ENCODE measurements at places on chromosomes 13 and 19.

DNA sequence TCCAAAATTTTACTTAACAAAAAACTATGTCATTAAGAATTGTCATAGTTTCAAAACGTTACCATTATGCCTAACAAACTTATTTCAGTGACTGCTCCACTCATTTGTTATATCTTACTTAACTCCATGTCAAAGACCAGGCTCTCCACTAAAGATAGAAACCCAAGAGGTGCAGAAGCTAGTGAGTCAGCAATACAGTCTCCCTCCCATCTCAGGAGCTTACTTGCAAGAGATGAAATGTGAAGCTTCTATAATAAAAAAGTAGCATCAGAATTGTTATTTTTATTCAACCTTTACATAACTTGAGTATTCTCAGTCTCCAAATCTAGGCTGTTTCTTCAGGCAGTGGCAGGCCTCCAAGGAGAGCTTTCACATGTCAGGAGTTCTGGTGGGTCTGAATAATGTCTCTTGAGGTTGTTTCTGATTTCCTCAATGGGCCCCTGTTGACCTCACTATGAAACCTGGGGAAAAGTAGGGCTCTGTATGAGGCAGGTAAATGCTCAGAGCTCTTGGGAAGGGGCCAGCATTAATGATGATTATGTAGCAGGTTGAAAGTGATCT lies 242.0 kb downstream of the NDFIP2 start:
- DNase-seq: no peak

DNA sequence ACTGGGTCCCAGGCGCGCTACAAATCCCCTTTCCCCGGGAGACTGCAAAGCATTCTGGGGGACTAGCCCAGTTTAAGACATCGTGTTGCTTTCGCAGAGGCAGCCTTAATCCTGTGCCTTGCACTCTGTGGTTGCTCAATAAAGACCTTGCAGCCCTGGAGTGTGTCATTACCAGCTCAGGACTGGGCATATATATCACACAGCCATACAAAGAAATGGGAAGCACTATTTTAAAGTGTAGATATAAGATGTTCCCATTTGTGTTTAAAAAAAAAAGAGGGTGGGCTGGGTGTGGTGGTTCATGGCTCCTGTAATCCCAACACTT lies 11.1 kb downstream of the NAPA start:
- DNase-seq: no peak

GRCh38 chr13:114112826-114113322 lies 19.5 kb downstream of the RASA3 start:
- no peak for DNase-seq

DNA sequence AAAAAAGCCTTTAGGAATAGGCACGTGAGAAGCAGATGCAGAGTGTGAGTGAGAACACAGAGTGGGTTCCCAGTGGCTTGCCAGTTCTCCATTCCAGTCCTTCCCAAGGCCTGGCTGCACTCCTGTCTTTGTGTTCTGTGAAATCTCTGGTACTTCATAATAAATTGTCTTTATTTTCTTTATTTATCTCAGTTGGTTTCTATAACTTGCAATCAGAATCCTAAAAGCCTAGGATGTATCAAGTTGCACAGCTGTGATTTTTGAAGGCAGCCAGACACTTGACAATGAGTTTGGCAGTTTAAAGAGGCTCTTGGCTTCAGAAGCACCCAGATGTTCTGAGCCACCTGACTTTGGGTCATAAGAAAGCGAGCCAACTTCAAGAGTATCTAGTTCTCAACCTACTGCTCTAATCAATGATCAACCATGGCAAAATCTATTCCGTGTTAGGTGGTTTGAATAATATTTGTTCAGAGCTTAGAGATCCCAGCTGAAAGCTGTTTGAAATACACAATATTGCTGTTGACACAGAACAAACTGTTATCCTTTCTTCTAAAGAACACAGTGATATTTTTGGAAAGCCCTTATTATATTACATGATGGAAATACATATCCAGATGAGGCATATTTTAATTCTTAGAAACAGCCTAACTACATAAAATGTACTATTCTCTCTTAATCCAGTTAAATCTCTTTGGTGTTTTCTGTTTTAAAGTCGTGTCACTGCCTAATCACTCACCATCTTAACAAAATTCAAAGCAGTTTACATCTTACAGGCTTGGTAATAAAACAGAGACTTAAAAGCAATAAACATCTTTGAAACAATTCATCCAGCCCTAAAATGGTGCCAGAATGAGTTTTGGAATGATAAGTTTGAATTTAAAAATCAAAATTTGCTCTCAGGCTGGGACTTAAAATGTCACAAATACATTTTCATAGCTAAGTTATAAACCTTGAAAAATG lies 483.0 kb upstream of the NBEA start:
- no peak for DNase-seq

GRCh38 chr19:18800079-18800478 lies 9.0 kb upstream of the COMP start:
- no peak for DNase-seq

DNA sequence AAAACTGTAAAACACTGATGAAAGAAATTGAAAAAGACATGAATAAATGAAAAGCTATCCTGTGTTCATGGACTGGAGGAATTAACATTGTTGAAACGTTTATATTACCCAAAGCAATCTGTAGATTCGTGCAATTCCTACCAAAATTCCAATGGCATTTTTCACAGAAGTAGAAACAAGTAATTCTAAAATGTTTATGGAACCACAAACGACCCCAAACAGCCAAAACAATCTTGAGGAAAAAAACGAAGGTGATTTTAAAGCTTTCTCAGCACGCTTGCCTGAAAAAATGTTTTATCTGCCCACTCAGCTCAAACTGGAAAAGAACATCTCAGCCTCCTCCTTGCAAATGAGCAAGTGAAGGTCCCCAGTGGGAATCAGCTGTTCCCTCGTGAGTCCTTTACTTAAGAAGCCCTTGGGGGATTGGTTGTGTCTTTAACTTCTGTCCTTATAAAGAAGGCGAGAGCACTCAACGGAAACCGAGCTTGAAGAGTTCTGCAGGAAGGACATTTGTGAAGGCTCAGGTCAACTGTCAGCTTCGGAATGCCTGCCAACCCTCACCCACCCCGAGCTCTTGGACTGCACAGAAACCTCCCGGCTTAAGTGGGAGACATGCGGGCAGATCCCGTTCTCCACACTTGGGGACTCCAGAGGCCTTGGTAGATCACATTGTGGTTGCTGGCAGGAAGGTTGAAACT lies 256.0 kb upstream of the IRS2 start:
- DNase-seq: no peak

- DNase-seq: no peak
Observed at GRCh38 chr19:54883228-54883627, 9.2 kb downstream of the FCAR start.

DNA sequence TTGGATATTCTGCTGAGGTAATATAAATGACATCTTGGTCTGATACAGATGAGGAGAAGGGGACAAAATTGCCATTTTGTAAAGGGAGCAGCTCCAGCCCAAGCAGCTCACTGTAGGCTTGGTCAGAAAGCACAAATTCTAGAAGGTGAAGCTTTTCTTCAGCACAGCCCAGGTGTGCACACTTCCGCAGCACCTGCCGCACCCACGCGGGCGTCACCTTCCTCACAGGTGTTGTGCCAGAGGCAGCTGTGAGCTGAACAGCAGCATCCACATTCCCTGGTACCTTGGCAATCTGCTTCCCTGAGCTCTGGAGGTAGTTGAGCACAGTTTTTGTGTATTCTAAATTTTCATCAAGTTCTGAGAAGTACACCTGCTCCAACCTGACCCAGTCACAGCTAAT lies 79.0 kb downstream of the SACS start:
- DNase-seq: no peak

DNA sequence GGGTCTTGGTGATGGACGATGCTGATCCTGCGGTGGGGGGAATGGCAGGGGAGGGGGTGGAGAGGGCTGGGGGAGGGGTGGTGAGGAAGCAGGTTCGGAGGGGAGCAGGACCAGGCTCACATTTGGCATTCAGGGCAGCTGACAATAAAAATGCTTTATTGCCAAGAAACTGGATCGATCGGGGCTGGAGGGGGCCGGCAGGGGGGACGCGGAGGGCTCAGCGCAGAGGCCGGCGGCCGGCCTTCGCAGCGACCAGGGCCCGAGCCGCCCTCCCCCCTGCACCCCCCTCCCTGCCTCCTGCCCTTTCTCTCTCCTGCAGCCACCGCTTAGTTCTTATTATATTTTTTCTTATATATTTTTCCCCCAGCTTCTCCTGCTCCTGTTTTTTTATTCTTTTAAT lies 18.1 kb upstream of the POU2F2 start:
- DNase-seq: no peak

DNA sequence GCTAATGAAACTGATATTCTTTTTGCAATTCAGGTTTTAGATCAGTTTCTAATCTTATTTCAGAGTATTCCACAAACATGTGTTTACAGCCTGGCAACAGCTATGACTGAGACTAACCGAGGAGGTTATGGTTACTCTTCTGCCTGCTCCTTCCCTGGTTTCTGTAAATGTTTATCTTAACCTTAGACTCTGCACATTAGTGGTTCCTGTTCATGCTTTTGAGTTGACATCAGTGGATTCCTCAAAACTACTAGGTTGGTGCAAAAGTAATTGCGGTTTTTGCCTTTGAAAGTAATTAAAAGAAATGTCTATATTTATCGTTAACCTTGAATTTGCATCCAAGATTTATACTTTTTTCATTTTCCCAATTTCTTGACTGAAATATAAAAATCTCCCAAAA lies 237.0 kb upstream of the TSHZ3 start:
- no peak for DNase-seq

DNA sequence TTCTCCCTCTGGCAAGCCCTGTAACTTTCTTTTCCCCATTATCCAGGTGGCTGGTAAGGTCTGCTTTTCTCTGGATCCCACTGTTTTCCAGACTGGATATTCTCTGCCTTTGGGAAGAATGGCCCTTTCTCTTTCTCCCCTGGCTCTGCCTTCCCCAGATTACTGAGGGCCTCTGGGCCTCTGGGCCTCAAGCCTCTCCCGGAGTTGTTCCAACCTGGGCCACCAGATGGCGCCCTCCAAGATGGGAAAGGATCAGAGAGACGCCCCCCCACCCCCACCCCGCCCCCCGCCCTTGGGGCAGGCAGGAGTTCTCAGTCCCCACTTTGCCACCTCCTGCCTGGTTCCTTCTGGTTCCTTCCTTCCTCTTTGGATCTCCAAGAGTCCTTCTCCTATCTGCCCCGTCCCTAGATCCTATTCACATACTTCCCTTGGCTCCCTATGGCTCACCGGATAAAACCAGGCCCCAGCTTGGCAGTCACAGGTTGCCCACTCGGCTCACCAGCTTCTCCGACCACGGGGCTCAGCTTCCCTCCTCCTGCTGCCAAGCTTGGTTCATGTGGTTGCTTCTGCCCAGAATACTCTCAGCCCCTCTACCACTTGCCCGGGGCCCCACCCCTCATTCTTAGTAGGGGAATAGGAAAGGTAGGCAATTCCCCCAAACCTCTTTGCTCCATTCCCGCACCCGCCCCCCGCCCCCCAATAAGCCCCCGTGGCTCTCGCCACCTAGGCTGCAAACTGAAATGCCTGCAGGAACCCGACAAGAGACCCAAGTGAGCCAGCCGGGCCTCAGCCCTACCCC lies 13.1 kb downstream of the EPS8L1 start:
- DNase-seq: peak; percentile 77

DNA sequence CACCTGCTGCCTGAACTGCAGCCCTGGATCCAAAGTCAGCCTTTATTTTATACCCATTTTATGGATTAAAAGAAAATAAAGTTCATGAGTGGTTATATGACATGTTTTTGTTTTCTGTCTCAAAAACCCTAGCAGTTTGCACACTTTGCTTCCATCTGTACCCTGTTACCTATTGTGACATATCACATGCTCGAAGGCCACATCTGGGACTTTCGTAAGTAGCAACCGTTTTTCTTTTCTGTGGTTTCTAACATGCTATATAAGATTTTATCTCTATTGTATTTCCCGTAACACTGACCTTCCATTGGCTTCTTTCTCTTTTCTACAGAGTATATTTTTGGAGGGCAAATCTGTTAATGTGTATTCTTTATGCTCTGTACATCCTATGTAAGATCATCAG lies 1007.2 kb downstream of the PCDH9 start:
- no peak for DNase-seq

GRCh38 chr13:98144027-98144741 lies 1.3 kb downstream of the FARP1 start:
- DNase-seq: peak; percentile 14

DNA sequence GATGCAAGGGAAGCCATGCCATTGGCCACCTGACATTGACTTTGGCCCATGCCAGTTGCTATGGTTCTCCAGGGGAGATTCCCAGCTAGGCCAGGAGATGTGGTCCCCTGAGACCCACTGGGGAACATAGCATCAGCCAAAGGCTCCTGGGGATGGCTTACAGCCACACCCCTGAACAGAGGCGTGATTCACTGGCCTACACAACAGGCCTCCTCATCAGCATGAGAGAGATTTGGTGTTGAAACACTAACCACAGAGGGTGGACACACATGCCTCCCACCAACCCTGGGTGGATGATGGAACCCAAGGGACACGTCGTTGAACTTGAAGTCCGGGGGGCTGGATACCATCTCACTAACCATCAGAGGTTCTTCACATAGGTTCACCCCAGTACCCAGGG lies 14.4 kb downstream of the IQCN start:
- DNase-seq: no peak

- no peak for DNase-seq
Observed at GRCh38 chr19:19460761-19461265, 54.5 kb downstream of the TSSK6 start.

- no peak for DNase-seq
Observed at GRCh38 chr19:46392252-46392801, 21.0 kb downstream of the CCDC8 start.

DNA sequence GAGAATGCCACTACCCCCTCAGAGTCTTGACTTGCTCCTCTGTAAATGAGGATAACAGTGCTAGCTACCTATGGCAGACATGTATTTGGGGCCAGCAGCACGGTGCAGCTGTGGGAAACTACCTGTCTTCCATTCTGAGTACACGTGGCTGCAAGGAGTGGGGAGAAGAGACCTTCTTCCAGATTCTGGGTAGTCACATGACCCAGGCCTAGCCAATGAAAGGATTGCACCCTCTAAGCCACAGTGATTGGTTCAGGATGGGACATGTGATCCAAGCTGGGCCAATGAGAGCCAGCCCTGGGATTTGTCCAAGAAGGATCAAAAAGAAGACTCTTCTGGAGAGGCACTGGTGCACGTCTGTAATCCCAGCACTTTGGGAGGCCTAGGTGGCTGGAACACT lies 5.5 kb downstream of the ZNRF4 start:
- no peak for DNase-seq

DNA sequence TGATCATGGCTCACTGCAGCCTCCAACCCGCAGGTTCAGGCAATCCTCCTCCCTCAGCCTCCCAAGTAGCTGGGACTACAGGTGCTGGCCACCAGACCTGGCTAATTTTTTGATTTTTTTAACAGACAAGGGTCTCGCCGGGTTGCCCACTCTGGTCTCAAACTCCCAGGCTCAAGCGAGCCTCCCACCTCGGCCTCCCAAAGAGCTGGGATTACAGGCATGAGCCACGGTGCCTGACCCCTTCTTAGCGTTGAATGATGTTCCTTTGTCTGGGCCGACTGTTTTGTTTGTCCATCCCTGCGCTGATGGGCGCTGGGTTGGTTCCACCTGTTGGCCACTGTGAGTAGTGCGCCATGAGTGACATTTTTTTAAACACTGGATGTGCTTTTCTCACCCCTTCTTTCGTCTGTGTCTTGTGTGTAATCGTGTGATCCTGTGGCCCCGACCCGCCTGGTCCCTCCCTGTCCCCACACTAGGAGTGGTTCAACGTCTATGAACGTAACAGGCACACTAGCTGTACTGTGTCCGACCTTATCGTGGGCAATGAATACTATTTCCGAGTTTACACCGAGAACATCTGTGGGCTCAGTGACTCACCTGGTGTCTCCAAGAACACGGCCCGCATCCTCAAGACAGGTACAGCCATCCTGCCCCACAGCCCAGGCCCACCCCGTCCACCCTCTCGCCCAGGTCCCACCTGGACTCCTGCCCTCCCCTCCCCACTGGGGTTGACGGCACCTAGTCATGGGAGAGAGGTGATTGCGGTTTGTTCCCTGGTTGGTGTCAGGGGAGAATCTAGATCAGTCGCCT lies 15.0 kb upstream of the EMC10 start:
- peak; percentile 64 for DNase-seq

All from NCI-H1694 (cell line).